Activated CD4-positive, alpha-beta T cell treated with anti-CD3 and anti-CD28 coated beads for 4 hours (primary cell): ENCODE measurements at places on chromosomes 5 and 9.

DNA sequence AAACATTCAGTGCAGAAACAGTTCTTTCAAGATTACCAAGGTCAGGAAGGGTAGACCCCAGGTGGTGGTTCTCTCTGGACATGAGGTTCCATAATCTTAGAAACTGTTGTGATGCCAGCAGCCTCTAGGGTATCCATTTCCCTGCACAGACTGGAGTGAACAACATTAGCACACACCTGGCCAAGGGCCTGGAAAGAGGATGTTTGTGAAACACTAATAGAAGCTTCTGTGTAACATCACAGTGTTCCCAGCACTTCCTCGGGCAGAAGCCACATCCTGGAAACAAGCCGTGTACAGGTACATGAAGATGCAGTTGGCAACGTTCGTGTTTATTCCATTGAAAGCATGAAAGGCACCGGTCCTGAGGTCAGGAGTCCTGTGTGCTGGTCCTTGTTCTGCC is 598.2 kb upstream of the KLF4 start:
- no peak for DNase-seq

DNA sequence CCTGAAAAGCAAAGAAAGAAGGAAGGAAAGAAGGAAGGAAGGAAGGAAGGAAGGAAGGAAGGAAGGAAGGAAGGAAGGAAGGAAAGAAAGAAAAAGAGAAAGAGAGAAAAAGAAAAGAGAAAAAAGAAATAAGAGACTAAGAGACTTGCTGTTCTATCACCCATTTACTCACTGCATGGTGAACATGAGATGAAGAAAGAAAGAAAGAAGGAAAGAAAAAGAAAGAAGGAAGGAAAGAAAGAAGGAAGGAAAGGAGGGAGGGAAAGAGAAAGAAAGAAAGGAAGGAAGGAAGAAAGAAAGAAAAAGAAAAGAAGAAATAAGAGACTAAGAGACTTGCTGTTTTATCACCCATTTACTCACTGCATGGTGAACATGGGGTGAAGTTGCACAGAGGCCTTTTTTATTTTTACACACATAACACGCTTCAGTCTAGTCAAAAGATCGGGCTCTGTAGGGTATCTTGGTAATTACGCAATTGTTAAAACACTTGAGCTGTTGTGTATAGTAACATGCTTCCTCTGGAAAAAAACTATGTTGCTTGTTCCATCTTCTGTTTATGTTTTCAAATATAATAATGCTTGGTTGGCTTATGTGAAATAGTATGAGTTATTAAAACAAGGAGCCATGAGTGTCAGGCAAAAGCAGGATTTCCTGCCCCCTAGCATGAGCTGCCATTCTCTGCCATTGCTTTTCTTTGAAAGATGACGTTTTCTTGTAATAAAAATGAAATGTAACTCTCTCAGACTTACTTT is 119.3 kb upstream of the ZNF608 start:
- DNase-seq = no peak

DNA sequence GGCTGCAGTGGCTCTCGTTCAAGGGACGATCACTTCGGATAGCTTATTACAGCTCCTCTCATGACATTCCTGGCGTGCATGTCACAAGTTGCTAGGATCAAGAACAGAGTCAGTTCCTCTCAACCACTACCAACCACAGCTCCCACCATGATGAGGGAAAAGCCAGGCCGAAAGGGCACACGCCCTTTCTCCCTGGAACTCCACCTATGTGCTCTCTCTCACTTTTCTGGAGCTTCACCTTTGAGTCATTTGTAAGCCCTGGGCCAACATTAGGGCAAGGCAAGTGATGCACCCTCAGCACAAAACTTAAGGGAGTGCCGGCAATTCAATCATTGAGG is 1.6 kb downstream of the SPACA9 start:
- no peak for DNase-seq

DNA sequence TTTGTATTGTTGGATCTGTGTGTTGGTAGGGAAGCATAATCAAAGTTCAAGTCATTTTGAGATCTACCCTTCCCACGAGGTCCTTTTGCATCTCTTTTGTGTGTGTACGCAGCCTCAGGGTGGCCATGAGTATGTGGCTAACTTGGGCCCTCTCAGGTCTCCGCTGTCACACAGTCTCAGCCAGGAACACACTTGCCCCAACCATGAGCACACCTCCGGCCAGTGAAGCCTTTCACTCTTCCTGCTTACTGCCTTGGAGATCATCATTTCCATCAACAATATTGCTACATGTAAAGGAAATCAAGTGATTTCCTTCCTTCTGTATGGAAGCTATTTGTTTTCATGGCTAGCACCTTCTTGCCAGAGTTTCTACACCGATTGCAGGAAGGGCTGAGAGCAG is 13.9 kb downstream of the ZNF346 start:
- no peak for DNase-seq

DNA sequence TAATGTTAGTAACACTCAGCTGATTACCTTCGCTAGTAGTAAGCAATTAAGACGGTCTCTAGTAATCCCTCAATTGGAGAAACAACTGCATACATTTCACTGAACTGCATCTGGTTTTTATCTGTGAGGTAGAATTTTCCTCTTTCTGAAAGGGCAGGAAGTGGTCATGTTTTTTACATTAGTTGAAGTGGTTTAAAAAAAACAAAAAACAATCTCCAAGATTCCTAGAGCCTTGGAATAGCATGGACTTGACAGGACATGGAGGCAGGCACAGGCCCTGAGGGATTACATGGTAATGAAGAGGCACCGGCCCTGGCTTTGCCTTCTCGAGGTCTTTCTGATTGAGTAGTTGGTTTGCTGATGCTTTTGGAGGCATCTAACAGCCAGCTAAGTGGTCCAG is 25.8 kb downstream of the THBS4 start:
- no peak for DNase-seq

GRCh38 chr9:96154081-96154480 is 147.9 kb downstream of the HSD17B3 start:
- no peak for DNase-seq

DNA sequence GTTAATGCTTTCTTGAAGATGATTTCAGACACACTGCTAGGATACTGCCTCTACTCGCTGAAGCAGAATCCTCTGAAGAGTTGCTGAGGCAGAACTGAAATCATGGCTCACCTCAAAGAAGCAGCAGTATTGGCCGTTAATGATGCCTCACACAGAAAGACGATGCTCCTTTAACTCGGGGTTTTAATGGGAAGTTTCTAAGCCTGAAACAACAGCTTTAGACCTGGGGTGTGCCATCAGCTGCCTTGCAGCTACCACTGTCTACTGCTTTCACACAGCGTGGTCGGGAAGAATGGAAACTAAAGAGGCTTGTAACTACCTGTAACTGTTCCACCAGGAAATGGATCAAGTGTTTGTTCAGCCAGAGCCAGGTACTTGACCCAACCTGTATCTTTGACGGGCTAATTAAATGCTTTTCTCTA is at the start of gene CTXN3:
TSS of gene CTXN3 (plus strand) at position 65 of the 422 bp plus-strand sequence. CDS start 8,440 bp downstream, outside the sequence.
- no peak for DNase-seq

- DNase-seq = no peak
Measured at GRCh38 chr5:122775550-122776542, 966 bp downstream of the SNX2 start.

DNA sequence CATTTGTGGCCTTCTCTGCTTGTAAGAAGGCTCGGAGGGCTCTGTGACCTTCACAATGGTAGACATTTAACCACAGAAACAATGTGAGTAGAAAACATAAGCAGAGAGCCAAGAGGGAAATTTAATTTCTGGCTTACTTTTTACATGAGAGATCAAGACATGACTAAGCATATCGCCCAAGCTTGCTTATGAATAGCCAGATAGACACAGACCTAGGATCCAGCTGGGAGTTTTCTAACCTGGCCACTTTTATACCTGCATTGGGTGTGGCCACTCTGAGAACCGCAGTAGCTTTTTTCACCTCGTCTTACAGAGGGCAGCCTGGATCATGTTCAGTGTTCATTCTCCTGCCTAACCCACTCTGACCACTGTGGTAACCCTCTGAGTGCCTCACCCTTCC is 244.9 kb upstream of the KCNN2 start:
- DNase-seq = no peak

GRCh38 chr5:35561396-35561795 is 56.3 kb upstream of the SPEF2 start:
- DNase-seq = no peak

GRCh38 chr9:121156263-121156731 is 45.4 kb downstream of the RAB14 start:
- peak; percentile 7 for DNase-seq

- no peak for DNase-seq
Measured at GRCh38 chr5:1930501-1930879, 47.8 kb upstream of the IRX4 start.

DNA sequence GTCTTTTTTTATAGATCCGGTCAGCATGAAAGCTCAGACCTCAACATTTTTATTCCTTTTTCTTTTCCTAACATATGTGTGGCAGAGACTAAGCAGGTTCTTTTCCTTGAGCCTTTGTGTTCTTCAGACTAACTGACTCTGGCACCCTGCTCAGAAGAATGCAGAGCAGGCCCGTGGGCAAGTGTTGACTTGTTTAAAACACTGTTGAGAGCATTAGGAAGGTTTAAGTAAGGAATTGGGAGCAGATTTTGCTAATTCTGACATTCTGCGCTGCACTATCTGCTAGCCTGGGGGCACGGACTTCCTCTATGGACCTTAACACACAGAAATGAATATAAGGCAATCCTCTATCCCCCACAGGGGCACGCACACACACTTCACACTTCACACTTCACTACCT is 182.5 kb upstream of the PIK3R1 start:
- no peak for DNase-seq

DNA sequence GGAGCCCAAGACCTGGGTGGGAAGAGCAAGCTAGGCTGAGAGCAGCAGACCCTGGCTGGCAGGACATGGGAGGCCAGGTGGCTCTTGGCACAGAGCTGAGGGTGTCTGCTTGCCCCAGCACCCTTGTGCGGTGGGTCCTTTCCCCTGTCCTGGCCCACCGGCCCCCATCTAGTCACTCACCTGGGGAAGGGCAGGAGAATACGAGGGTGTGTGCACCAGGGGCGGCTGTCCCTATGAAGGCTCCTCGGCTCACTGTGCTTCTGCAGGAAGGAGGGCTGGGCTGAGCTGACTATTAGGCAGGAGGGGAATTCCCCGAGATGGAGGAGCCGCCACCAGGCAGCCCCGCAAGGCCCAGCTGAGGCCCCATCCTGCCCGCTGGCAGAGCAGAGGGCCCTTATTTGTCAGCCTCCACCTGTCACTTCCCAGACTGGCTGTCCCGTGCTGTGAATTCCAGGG is 6.1 kb upstream of the TNIP1 start:
- DNase-seq = peak; percentile 63

DNA sequence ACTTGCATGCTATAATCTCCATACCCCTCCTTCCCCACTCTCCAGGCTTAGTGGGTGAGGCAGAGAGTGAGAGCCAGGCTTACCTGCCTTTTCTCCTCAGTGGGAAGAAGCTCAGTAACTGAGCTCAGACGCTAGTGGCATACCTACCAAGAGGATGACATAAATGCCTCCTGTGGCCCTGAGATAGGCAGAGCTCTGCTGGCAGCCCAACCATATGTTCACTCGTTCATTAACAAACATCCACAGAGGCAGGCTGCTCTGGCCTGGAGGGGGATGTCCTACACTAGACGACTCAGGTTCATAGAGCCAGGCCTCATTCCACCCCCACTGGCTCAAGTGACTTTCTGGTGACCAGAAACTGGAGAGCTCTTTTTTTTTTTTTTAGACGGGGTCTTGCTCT is 81.3 kb downstream of the THBS4 start:
- no peak for DNase-seq

DNA sequence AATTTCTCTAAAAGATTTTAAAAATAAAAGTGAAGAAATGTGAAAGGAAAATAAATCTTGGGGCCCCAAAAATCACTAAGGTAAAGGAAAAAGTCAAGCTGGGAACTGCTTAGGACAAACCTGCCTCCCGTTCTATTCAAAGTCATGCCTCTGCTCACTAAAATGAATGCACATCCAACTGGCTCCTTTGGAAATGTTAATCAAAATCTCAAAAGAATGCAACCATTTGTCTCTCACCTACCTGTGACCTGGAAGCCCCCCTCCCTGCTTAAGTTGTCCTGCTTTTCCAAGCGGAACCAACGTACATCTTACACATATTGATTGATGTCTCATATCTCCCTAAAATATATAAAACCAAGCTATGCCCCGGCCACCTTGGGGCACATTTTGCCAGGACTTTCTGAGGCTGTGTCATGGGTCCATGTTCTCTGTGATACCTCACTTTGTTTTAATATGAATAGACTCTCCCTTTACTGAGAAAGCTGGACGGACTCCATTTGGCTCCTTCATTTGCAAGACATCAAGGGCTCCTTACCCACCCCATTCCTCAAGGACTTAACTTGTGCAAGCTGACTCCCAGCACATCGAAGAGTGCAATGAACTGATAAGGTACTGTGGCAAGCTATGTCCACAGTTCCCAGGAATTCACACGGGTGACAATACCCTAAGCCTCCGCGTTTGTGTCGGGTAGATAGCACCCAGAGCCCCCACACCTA is 164.3 kb downstream of the SMC2 start:
- DNase-seq = no peak

- no peak for DNase-seq
Measured at GRCh38 chr9:127165116-127165515, 42.7 kb upstream of the ANGPTL2 start.

GRCh38 chr9:447230-448025 is 232.8 kb downstream of the DOCK8 start:
- DNase-seq = peak; percentile 72

GRCh38 chr5:131957721-131958441 is 12.4 kb upstream of the MEIKIN start:
- DNase-seq = no peak

GRCh38 chr5:159241946-159242552 is 21.0 kb upstream of the UBLCP1 start:
- DNase-seq = no peak

GRCh38 chr5:104952876-104953275 is 1390.3 kb upstream of the NUDT12 start:
- DNase-seq = no peak

DNA sequence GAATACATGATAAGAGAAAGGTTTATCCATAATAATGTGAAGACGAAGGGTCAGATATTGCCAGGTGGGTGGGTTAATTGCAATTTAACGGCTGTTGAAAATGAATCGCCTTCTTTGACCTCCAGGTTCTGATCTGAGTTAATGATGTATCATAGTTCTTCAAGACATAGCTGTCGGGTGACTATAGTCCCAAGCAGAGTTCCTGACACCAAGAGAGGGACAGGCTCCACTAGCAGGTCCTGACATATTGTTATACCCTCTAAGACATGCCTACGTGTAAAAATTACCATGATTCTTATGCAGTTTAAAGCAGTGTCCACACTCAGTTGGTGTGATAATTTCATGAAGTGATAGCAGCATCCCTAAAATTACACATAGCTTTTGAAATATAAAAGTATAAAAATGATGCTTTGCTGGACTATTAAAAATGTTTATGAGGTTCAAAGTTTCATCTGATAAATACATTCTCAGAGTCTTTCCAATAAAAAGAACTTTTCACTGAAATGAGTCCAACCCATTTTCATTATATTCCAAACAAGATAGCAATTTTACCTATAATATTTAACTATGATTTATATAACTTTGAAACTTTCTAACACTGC is 53.0 kb downstream of the NTRK2 start:
- no peak for DNase-seq
